ENCODE measurements at places on chromosomes 11 and 22.

DNA sequence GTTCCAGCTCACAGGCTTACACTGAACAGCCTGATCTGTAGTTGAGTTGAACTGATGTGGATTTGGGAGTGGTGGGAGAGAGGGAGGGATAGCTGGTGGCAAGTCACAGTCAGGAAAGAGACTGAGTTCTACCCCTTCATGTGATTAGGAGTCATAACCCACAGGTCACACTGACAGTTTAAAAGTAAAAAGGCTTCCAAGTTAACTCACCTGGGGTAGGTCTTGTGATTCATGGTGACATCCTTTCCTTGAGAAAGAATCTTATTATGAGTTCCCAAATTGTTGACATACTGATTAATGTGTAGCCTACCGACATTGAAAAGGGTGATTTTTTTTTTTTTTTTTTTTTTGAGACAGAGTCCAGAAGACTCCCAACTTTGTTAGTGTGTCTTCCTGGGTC is 5.4 kb downstream of the IZUMO1R start:
- peak; percentile 41 for DNase-seq

- no peak for DNase-seq
Observed at GRCh38 chr22:38320605-38321402, 3.6 kb upstream of the CSNK1E start.

DNA sequence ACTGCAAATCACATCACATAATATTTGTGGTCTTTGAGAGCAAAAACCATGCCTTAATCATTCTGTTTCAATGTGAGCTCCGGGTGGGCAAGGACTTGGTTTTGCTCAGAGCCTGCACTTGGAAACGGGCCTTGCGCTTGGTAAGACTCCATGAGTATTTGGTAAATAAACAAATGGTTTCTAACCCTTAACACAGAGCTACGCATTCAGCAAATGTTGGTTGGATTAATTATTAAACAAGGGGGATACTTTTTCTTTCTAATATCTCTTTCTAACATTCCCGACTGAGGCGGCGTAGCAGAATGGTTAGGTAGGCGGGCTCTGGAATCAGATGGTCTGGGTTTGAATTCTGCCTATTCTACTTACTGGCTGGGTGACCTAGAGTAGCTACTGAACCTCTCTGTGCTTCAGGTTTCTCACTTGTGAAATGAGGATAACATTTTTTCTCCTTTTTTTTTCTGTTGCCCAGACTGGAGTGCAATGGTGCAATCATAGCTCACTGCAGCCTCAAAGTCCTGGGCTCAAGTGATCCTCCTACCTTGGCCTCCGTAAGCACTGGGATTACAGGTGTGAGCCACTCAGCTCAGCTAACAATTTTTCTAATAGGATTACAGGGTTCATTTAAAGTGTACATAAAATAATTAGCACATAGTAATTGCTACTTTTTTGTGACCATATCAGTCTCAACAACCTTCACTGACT is 3.4 kb upstream of the FAM83F start:
- DNase-seq, result no peak

DNA sequence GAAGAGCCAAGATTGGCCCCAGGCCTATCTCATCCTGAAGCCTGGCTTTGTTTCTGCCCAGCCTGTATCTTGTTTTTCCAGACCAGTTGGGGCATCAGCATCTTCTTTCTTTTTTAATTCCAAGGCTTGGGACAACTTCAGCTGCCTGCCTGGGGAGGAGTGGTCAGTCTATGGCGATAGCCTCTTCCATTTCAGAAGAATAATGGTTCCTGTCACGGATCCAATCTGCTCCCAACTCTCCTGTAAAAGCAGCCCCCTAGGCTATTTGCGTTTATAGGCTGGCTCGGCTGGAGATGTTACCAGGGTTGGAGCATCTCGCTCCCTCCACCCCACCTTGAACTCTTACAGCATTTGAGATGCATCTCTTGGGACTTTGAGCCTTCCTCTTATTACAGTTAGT is 145.2 kb upstream of the CADM1 start:
- no peak for DNase-seq

DNA sequence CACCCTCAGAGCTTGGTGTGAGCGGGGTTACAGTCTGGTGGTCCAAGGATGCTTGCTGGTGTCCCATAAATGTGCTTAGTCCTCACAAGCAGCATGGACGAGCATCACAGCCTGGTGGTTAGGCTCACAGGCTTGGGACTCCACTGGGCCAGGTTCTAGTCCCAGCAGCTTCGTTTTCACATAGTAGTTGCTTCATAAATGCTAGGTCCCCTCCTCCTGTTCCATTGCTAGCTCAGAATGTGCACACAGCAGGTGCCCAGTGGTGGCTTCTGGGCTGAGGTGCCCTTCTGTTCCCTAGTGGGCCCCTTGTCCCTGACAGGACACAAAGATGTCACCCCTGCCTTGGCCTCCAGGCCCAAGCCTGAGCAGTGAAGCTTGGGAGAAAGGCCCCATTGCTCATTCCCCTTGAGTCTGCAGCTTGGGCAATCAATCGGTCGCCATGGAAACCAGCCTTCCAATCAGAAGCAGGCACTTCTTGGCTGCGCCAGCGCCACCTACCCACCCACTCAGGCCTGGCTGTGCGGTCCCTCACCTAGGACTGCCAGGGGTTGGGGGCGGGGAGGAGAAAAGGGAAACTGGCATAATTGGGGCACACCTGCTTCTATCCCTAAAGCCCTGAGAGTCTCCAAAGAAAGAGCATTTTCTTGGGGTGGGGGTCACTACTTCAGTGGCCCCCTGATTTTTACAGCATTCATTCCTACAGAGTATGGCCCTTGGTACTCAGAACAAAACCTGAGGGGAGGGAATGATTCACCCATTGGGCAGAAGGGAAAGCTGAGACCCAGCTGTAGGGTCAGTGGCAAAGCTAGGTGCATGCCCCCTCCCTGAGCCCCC is 48.1 kb downstream of the CYTH4 start:
- DNase-seq, result peak; percentile 73

DNA sequence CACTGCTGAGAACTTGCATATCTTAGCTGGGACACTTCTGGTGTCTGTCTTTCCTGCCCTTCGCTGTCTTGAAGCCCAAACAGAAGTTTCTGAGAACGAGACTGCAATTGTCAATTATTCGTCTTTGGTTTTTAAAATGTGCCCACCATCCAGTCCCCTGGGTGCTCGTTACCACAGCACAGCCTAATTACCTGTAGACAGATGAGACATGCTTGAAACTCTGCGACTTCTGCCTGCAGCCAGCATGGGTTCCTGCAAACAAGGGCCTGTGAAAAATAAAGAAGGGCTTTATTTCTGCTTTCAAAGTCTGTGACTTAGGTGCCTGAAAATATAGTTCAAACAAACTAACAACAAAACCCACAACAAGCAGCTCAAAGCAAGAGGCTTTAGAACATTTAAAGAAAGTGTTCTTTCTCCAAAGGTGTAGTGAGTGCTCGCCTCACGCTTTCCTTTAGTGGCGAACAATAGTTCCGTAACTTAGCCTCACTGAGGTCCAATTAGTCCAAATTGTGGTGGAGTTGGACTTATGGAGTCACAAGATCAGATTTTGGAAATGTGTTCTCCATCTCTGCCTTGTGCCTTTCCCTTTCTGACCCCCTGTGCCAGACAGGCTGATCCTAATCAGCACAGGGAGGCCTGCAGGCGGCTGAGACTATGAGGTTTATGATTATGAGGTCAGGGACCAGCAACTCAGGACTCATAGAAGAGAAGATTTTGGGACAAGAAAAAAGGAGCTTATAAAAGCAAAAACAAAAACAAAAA is 20.4 kb upstream of the GRAMD1B start:
- DNase-seq, result no peak

- no peak for DNase-seq
Observed at GRCh38 chr11:95790933-95791708, 823 bp downstream of the CEP57 start.

GRCh38 chr11:88341522-88342251 is 4.2 kb upstream of the CTSC start:
- DNase-seq, result no peak

DNA sequence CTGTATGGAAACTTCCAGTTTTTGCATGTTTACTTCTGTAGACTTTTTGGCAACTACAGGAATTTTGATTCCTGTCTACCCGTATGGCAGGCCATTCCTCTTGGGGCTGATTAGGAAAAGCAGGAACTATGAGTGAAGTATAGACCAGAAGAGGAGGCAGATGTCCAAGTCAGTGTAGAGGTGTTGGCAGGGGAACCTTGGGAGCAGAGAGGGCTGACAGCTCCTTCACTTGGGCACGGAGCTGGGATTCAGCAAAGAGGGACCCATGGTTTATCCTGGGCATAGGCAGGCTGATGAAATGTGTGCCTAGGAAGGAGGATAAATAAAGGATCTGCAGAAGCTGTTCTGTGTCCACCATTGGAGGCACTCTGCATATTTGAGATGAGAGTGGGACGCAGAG is 33.1 kb downstream of the TREH start:
- no peak for DNase-seq

DNA sequence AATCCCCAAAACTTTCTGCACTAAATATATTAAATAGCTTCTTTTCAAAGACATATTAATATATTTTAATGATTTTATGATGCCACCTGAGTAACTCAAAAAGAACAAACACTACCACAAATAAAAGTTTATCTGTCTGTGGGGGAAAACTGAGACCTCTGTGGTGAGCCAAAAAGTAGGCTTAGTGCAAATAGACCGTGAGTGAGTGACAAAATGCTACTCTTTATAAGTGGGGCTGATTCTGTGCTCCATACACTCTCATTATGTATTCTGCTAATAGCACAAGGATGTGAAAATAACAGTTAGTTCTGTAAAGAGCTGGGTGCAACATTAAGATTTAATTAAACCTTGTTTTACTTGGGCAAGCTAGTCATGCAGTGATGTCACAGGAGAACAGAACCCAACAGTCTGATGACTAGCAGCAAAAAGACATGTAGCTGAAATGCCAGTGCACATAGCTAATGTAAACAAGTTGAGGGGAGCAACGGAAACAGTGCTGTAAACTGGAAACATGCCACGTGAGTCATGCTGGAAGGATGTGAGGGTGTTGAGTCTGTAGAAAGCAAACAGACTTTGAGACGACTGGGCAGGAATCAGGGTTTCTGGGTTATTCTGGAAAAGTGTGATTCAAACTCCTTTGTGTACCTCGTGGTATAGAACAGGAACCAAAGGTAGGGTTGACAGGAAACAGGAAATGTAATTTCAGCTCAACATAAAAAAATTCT is 1130.4 kb downstream of the LRRC4C start:
- peak; percentile 80 for DNase-seq

- no peak for DNase-seq
Observed at GRCh38 chr22:33921525-33922348, 1.5 kb upstream of the LARGE1 start.

DNA sequence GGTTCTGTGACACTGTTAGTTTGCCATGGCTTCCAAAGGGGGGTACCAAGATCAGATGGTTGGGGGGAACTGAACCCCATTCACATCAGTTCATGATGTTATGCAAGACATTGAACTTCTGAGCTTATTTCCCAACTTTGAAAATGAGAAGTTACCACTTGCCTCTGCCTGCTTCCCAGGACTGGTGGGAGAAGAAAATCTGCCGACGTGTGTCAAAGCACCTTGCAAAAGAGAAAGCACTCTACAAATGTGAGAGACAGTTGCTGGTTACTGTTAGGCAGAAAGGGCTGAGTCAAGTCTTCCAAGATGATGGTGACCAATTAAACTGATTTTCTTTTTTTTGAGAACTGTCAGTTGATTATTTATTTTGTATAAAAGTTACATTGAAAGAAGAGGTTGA is 45.6 kb downstream of the SMCO4 start:
- no peak for DNase-seq

GRCh38 chr11:105767931-105768330 is 158.1 kb downstream of the GRIA4 start:
- no peak for DNase-seq

GRCh38 chr11:115665175-115665821 is 161.1 kb upstream of the CADM1 start:
- DNase-seq, result no peak

DNA sequence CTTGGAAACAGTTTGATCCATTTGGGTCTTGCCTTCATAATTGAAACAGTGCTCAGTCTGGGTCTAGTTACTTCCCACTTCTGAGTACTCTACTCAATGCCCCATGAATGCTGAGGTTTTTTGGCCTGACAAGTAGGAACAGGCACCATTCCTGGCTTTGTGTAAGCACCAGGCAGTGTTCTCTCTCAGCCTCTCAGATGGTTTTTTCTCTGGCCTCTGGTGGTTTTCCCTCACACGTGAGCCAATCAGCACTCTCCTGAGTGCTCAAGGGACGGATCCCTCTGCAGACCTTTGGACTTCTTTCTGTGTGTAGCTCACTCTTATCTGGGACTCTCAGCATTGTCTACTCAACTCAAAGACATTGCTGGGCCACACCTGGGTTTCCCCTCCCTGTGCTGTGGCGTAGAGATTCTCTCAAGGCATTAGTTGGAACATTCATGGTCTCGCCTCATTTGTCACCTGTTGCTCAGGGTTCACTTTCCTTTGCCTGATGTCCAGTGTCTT is 21.3 kb downstream of the SIK2 start:
- peak; percentile 29 for DNase-seq

GRCh38 chr11:11735586-11735985 is 106.2 kb upstream of the USP47 start:
- DNase-seq, result no peak

DNA sequence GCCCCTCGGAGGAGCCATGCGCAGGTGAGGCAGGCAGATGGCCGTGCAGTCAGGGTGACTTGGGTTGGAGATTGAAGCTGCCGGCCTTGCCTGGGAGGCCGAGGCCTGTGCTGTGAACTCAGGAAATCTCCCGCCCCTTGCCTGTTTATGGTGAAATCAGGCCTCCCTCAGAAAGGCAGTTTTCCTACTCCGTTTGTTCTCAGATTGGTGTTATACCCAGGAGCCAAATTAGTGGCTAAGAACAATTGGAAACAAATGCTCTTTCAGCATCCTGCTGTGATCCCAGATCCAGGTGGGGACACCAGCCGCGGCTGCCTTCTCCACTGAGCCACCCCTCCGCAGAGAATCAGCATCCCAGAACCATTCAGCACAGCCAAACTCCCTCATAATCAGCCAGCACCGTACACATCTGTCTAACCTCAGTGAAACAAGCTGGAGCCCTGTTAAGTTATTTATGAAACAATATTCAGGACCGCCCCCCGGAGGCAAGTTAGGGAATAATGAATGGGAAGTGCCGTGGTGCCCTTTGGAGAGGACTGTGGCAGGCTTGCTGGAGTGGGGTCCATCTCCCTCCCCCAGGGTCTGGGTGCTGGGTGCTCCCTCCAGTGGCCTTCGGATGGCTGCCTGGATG is 60.0 kb downstream of the PKNOX2 start:
- no peak for DNase-seq

DNA sequence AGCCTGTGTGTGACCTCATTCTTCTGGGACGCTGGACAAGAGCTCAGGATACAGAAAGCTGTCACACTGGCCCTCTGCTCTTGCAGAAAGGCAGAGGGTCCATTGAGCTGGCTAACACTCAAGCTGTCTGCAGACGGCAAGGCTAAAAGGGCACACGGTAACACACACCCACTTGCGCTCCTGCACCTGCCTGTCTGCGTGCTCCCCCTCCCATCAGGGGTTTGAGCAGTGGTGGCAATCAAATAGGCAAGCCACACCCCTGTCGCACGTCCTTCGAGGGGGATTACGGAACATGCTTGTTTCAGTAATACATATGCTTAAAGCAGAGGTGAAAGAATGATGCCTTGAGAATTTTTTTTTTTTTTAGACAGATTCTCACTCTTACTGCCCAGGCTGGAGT is 7.1 kb upstream of the QSER1 start:
- no peak for DNase-seq
